ENCODE measurements at places on chromosomes 2 and 18.
A peak's percentile ranks its signal among the peaks of the same experiment; 100 is the strongest.

- no peak for DNase-seq
These were observed 17.2 kb upstream of the NAPG start for GRCh38 chr18:10508591-10508990.

- DNase-seq: no peak
These were observed 93.8 kb downstream of the COLEC12 start for GRCh38 chr18:406677-407076.

DNA sequence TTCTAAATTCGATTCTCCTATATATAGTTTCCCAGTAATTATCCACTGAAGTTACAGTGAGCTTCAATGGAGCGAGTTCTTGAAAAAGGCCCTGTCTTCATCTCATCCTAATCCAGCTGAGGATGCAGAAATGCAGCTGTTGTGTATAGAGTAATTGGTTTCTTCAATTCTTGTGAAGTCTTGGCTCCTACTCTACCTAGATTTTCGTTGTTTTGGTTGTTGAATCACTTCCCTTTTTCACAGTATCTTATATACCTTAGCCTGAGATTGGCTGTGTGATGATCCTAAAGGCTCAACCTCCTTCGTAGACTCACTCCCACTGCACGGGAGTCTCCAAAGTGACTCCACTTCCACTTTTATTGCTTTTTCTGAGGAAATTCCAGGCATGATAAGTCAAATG, 280.4 kb downstream of the PARD3B start:
- DNase-seq: no peak

GRCh38 chr2:238655974-238656722, 191.7 kb upstream of the TWIST2 start:
- DNase-seq: no peak

DNA sequence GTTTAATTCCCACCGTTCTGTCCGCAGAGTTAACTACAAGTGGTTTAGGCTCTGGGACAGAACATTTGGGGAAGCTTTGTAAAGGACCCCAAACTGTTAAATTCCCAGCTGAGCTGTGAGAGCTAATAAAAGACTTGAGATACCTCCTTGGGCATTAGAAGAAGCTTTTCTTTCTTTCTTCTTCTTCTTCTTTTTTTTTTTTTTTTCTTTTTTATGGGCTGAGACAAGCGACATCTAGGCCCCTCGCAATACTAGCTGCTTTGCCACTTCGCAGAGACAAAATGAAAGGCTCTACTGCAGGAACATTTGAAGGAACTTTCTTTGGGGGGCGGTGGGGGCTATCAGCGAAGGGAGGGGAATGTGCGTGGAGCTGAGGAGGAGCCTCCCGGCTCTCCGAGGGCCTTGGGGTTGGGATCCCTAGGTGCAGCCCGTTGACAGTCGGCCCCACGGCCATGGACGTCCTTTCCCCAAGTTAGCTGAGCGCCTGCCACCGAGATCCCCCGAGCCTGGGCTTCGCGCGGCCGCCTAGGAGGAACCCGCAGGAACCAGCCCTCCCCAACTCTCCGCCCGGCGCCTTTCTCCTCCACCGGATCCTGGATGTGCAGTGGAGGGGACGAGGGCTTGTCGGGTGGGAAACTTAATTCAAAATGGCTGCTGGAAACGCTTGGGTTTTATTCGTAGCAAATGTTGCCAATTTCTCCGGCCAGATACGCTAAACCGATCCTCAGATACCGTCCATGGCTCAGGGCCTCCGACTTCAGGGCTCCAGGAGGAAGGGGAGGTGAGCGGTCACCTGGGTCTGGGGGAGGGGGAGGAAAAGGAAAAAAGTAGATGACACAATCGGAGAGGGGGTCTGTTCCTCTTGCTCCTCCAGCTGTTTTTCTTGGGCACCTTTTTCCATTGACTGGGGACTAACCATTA, 4.2 kb downstream of the MEIS1 start:
- no peak for DNase-seq

DNA sequence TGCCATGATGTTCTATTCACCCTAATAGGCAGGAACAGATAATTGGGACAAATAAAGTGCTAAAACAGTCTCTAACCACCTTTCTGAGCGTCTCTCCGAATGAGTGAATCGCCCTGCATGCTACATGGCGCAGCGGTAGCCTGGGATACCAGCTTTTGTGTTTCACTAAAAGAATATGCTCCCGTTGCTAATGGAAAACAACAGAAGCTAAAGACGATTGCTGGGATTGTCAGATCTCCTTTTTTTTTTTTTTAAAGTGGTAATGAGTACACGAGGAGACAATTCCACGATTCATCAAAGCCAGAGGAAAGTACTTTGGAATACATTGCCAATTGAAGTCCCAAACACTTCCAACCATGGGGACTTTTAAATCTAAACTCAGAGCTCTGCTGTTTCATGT, 1815.3 kb upstream of the CELF4 start:
- DNase-seq: no peak

GRCh38 chr2:64675860-64676259, 22.1 kb upstream of the SERTAD2 start:
- no peak for DNase-seq

DNA sequence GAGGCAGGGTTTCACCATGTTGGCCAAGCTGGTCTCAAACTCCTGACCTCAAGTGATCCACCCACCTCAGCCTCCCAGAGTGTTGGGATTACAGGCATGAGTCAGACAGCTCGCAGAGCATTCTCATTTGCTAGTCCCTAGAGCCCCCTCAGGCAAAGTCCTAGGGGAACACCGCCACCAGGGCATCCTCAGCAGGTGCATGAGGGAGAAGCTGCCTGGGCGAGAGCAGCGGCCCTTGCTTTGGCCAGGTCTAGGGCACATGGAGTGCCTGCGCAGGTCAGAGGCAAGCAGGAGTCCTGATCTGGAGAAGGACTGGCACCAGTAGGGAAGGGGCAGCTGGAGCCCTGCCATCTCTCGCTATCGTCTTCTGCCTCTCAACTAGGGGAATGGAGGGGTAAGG, 32.4 kb downstream of the NGEF start:
- no peak for DNase-seq

- DNase-seq: no peak
These were observed 62.9 kb upstream of the BZW1 start for GRCh38 chr2:200748779-200749178.

GRCh38 chr2:67760995-67761394, 301.8 kb downstream of the C1D start:
- no peak for DNase-seq

- no peak for DNase-seq
These were observed 175.6 kb downstream of the ALPK2 start for GRCh38 chr18:58453167-58453808.

DNA sequence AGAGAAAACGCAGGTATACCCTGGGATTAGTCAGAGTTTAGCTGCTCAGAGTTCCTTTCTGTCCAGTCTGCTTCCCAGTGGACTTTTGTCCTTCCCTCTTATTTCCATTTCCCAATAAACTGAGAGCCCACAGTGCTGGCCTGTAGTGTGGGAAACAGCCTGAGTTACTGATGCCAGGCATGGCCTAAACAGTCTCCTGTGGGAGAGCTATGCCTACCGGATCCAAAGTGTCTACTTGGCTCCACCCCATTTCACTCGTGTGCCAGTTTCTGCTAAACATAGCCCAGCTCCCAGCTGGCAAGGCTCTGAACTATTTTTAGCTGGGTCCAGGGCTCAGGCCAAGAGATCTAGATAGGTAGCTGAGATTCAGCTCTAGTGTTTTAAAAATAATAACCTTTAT, 15.6 kb upstream of the PPP1CB start:
- no peak for DNase-seq

- peak; percentile 49 for DNase-seq
These were observed 44.7 kb downstream of the ITSN2 start for GRCh38 chr2:24315669-24316068.

Measured in GM10248 (cell line).